ENCODE measurements at places on chromosomes 2 and 18.

GRCh38 chr2:119950966-119951365 is 61.9 kb upstream of the EPB41L5 start:
- no peak for DNase-seq

GRCh38 chr2:2536416-2537056 is 205.5 kb upstream of the MYT1L start:
- DNase-seq, result no peak

DNA sequence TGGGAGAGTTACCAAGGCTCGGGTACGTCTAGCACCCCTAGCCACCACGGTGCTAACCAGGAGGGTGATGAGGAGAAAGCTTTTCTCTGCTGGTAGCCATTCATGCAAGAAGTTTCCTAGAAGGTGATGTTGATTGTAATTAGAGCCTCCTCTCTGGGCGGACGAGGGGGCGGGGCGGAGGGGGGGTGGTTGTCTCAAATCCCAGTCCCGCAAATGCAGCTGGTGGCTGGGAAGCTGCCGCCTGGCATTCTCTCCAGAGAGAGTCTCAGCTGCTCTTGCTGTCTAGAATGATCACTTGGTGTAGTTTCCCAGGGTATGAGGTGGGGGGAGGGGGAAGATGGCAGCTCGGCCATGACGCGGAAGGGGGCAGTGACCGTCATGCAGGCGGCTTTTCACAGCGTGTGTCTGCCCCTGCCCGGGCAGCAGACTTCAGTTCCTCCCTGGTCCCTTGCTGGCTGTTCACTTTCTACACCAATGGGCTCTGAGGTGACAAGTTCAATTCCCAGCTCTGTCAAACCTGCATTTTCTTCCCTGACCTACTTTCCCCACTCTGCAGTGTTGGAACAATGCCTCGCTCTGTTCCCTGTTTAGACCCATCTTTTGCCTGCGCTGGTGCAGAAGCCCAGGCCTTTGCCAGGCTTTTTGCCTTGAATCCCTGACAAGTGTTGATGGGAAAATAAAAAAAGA is 61.5 kb upstream of the KLF7 start:
- DNase-seq, result no peak

GRCh38 chr2:126660971-126661370 is 5.0 kb downstream of the GYPC start:
- no peak for DNase-seq

DNA sequence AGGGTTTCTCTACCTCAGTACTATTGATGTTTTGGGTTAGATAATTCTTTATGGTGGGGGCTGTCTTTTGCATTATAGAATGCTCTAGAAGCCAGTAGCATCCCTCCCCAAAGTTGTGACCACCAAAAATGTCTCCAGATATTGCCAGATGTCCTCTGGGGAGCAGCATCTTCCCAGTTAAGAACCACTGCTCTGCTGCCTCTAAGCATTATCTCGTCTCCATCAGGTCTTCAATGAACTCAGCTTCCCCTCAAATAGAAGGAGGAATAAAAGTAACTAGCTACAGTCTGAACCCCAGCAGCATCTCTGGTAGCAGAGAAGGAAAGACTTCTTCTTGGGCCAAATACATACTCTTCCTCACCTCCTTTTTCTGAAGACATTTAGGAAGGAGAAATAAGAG is 244.1 kb downstream of the AGPS start:
- no peak for DNase-seq
